ENCODE measurements at places on chromosomes 16 and 17. TPM values are rescaled to one million over a fixed set of nuclear protein-coding genes. Genes with fewer than 3 reads are reported as not detected.

DNA sequence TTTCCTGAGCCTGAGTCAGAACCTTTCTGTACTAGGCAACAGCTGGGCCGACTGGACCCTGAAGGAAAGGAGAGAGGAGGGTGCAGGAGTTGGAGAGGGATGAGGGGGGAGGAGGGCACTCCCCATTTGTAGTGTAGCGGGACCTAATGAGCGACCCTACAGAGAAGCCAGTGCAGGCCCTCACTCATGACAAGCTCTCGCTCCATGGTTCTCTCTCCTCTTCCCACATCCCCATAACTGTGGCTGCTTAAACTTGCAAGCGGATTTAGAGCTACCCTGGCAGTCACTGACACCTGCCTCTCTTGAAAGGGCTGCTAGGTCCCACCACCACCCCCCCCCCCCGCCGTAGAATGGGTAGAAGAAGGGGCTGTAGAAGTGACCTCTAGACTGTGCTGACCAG lies 14.5 kb downstream of the NKD1 start:
- DNase-seq = peak; percentile 30

- DNase-seq = peak; percentile 31
Observed at GRCh38 chr17:61872099-61872498, 8.8 kb upstream of the BRIP1 start.

DNA sequence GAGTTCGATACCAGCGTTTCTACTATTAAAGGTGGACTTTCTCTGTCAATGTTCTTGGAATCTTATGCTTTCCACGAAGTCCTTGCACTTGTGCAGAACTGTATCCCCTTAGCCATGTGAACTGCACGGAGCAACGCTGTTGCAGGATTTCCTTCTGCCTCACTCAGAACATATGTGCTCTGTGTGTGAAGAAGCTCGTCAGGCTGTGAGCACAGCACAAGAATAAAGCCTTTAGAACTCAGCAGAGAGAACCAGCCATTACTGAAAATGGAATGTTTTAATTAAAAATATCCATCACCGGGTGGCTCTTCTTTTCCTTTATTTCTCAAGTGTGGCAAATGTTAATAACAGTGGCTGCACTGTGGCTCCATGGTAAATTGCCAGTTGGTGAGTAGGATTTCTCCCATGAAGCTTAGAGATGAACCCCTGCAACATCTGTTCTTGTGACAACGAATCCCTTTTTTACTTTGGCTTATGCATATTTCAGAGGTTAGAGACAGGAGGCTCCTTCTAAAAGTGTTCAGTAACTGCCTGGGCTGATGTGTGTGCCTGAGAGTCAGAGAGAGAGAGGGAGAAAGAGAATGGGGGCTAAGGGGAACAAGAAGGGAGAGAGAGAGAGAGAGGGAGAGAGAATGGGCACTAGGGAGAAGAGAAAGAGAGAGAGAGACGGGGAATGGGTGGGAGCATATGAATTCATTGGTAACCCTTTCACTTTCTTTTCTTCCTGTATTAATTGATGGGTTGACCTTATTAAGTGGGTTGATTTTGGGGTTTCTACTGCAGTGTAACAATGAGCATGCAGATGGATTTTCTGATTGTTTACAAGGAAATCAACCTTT lies 50.0 kb downstream of the RPTOR start:
- DNase-seq = no peak

GRCh38 chr17:50620237-50620636 lies 14.4 kb upstream of the ABCC3 start:
- DNase-seq = no peak

DNA sequence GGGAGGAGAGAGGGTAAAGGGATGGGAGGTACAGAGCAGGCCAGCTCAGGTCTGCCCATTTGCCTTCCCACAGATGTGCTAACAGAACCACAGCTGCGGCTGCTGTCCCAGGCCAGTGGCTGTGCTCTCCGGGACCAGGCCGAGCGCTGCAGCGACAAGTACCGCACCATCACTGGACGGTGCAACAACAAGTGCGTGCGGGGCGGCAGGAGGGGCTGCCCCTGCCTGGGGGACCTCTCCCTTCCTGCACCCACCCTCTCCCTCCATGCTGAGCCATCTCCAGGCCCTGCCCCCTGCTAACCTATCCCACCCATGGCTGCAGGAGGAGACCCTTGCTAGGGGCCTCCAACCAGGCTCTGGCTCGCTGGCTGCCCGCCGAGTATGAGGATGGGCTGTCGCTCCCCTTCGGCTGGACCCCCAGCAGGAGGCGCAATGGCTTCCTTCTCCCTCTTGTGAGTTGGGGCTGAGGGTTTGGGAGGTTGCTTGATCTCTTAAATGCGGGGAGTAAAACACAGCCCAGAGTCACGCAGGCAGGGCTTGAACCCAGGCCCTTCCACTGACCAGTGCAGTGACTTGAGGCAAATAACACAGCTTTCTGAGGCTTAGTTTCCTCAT lies 1.2 kb downstream of the EPX start:
- no peak for DNase-seq

ADAP2 gene
- 0.72 TPM for total RNA-seq

RAB40C gene
- total RNA-seq = 11.2 TPM

All from osteoblast (primary cell).